Right atrium auricular region (tissue), 2 donors: ENCODE measurements at places on chromosomes 2 and 18. TPM values are rescaled to one million over a fixed set of nuclear protein-coding genes. Genes with fewer than 3 reads are reported as not detected.

FASTKD2 gene
- 22.2 TPM for total RNA-seq

SCN7A gene
- total RNA-seq = 30.6 TPM

MYO1B gene
- total RNA-seq = 11.6 TPM

LHCGR gene
- not detected for total RNA-seq

TBR1 gene
- not detected for total RNA-seq

HNRNPLL gene
- 17.8 TPM for total RNA-seq

DNA sequence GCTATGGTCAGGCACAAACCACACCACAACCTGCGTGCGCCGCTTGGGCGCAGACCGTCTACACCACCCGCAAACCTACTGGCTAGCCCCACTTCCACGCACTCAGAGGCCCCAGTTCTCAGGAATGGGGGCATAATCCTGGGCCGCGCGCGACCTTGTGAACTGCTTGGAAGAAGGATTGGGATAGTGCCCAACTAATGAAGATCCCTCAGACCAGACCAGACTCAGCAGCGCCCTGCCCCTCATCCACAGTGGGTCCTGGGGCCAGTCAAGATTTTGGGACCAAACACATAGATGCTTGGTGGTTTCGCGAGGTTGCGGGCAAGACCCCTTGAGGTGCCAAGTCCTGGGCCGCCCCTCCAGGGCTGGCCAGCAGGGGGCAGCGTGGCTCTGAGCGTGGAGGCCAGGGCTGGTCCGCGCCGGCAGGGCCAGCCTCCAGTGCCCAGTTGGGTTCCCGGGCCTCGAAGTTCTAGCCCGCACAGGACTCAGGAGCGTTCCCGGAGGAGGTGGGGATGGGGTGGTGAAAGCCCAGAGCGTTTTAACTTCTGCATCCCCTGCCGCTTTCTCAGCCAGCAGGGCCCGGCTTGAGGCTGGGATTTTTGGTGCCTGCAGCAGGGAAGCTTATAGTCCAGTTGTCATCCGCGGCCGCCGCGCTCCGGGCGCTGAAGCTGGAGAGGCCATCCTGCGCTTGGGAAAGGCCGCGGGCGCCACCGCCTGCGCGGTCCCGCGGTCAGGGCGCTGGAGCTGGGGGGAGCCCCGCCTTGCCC lies 8.3 kb downstream of the OSR1 start:
- DNase-seq = peak; percentile 67

DNA sequence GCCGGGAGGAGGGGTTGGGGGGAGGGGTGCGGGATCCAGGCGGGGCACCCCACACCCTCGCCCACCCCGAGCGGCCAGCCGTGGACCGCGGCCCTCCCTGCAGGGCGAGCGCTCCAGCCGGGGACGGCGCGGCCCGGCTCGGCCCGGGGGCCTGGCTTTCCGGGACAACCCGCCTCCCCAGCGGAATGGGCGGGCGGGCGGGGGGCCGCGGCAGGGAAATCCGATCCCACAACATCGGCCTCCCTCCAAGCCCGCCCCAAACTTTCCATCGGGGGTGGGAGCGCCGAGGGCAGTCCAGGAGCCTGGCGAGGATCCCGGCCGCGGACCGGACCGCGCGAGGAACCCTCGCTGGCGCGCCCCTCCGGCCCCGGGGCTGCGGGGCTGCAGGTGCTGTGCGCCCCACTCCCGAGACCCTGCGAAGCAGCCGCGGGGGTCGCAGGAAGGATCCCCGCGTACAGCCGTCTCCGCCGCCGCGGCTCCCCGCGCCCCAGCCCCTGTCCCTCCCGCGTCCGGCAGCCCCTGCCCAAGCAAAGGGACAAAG lies 529 bp downstream of the SEMA4C start:
- peak; percentile 84 for DNase-seq

GRCh38 chr2:208266936-208267335 lies 881 bp downstream of the PIKFYVE start:
- no peak for DNase-seq

GRCh38 chr18:10579079-10579867 lies 53.4 kb downstream of the NAPG start:
- DNase-seq = no peak

DNA sequence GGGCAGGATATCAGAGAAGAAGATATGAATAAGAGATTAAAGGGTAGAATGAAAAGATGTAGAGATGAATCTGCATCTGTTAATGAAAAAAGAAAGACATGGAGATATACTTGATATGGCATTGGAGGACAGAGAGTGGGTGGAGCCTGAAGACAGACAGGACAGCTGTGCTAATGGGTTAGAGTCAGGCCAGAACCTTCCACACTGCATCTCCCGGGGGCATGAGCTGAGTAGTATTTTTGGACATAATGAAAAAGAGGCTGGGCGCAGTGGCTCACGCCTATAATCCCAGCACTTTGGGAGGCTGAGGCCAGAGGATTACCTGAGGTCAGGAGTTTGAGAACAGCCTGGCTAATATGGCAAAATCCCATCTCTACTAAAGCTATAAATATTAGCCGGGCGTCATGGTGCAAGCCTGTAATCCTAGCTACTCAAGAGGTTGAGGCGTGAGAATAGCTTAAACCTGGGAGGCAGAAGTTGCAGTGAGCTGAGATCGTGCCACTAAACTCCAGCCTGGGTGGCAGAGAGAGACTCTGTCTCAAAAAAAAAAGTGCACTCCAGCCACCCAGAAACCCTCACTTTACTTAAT lies 11.4 kb downstream of the FLACC1 start:
- DNase-seq = no peak

GRCh38 chr2:43421194-43421593 lies 174.6 kb downstream of the THADA start:
- no peak for DNase-seq

DNA sequence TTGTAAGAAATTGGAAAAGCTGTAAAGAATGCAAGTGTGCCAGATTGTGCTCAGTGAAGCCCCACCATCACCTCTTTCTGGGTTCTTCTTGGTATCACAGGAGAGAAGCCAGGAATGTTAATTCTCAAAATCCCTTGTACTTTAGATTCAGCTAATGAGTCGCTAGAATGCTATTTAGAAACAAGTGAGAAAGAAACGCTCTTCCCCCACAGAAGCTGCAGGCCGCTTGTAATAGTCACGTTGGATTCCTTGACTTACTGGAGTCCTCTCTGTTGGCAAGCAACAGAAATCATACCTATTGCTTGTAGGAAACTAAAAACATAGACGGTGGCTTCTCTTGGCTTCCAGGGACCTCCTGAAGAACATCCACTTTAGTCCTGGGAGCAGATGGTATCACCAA lies 375.6 kb upstream of the LRATD1 start:
- no peak for DNase-seq

DNA sequence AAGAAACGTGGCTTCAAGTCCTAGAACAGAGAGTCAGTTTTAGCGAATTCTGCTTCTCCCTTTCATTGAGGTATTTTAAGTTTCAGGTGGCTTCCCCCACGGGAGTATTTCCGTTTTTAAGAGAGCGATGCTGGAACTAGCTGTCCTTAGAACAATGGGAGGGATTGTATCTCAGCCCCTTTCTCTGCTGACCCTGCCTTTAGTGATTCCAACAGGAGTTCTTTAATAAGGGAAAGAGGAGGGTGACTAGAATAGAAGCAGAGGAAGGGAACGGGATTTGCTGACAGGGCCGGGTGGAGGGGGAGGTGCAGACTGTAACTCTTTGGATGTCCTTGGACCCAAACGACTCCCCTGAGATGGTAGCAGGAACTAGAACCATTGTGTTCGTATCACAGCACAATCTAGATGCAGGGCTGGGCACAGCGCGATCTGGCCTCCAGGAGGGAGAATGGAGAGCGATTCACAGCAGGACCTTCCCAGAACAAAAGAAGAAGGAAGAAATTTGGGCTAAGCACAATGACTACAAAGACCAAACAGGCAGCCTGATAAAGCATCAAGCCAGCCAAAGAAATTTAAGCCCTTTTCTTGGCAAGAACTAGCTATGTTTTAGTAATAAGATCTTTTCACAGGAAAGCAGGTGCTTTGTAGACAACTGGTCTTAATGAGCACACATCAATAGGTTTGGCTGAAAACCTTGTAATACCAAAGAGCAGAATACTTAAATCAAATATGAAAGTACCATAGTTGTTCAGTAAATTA lies 15.8 kb upstream of the RTTN start:
- DNase-seq = no peak

GRCh38 chr2:172461591-172462372 lies 34.4 kb downstream of the ITGA6 start:
- DNase-seq = no peak

- no peak for DNase-seq
Measured at GRCh38 chr2:104384961-104385360, 469.0 kb upstream of the POU3F3 start.

DNA sequence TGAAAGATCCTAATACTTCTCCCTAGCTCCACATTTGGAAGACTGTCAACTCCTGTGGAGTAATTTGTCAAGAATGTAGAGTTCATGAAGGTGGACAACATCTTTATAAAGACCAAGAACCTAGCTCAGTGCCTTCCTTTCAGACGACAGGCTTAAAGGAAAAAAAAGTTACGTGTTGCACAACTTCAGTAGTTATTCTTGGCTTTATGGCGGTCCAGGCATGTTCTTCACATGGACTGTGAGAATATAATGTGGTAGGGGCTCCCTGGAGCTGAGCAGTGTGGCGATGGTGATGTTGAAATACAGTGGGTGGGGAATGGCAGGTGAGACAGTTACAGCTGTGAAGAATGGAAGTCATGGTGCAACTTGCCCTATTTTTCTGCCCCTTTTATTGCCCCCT lies 3.9 kb downstream of the TAF1B start:
- DNase-seq = no peak

DNA sequence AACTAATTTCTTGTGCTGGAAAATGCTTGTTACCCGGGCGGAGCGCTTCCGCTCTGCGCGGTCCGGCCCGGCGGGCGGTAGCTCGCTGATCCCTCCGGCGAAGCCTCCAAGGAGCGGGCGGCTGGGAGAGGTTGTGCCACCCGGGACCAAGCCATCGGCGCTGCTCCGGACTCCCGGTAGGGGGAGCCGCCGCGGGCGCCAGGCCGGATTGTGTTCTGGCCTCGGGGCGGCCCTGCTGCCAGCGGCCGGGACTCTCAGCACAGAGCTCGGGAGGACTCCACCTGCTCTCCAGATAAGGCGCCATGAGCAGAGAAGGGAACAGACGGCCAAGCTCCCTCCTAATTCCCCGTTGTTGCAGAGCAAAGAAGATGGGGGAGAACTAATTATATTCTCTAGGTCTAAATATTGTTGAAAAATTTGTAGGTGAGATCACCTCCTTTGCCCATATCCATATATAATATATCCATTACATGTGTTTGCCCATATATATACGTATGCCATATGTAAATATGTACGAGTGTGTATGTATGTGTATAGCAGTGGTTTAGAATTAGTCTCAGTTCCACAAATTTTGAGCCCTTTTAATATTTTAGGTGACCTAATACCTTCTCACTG lies 13.8 kb upstream of the SATB2 start:
- DNase-seq = no peak
